Bronchial epithelial cell (primary cell): ENCODE measurements at places on chromosomes 1 and 21. TPM values are rescaled to one million over a fixed set of nuclear protein-coding genes. Genes with fewer than 3 reads are reported as not detected.

The FCRL6 gene
- total RNA-seq: 0.13 TPM in 1 of 2 replicates, not detected in the other

The CREG1 gene
- 62.2 and 78.2 TPM in 2 replicates for total RNA-seq

The KLF17 gene
- not detected in 2 replicates for total RNA-seq

- no peak for DNase-seq
These were observed 314.9 kb downstream of the ZNF326 start for GRCh38 chr1:90309806-90310205.

The NCF2 gene
- total RNA-seq: 96.4 and 202 TPM in 2 replicates

- DNase-seq: no peak
These were observed 58.1 kb downstream of the KIAA0040 start for GRCh38 chr1:175134500-175134899.

GRCh38 chr1:72229893-72230292 is 52.4 kb downstream of the NEGR1 start:
- DNase-seq: peak; percentile 39

DNA sequence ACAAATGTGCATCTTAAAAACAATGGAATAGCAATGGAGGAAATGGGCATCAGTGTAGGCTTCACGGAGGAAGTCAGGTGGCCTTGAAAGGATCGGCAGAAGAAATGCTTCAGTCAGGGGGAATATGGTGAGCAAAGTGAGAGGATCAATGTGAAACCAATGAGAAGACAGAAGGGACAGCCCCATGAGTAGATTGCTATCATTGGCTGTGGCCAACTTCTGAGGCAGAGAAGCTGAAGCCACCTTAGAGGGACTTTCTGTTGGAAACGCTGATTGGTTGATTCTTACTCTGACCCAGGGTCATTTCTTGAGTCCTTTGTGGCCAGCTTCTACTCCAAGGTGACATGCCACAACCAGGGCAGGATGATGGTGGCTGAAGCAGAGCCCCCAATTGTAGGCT is 130.7 kb upstream of the ZNF648 start:
- DNase-seq: no peak

- peak; percentile 95 for DNase-seq
These were observed 68.1 kb downstream of the JAK1 start for GRCh38 chr1:64898107-64898861.

GRCh38 chr1:161013131-161013487 is 7.8 kb downstream of the F11R start:
- DNase-seq: peak; percentile 40

The RPF1 gene
- 31.6 and 41.5 TPM in 2 replicates for total RNA-seq

The MXRA8 gene
- total RNA-seq: 0.51 and 5.0 TPM in 2 replicates

The GMEB1 gene
- 7.6 and 7.9 TPM in 2 replicates for total RNA-seq

The ATP1A4 gene
- not detected in 2 replicates for total RNA-seq

DNA sequence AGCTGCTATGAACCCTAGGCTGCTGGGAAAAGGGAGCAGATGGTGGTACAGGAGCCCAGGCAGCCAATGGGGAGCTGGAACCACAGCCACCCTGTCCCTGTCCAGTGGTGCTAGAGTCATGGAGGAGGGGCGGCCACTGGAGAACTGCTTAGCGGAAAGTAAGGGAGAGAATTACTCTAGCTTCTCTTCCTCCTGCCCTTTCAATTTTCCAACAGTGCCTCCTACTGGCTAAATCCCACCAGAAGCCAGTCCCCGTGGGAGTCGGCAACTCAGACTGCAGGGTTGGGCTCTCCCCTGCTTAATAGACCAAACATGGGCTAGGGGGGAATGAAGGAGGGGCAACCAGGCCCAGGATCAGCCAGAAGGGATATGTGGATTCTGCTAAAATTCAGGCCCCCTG is 154.5 kb downstream of the ACTL8 start:
- DNase-seq: no peak

DNA sequence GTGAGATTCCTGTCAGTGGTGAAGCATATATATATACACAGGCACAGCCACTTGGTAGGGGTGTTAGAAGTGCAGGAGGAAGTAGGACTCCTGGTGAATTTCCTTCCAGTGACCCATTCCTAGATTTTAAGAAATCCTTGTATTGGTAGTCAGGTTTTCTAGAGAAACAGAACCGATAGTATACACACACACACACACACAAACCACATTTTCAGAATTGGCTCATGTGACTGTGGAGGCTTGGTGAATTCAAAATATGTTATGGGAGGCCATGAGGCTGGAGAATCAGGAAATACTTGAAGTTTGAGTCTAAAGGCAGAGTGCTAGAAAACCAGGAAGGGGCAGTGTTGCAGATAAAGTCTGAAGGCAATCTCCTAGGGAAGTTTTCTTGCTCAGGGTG is 114.2 kb downstream of the FCRL5 start:
- DNase-seq: no peak

DNA sequence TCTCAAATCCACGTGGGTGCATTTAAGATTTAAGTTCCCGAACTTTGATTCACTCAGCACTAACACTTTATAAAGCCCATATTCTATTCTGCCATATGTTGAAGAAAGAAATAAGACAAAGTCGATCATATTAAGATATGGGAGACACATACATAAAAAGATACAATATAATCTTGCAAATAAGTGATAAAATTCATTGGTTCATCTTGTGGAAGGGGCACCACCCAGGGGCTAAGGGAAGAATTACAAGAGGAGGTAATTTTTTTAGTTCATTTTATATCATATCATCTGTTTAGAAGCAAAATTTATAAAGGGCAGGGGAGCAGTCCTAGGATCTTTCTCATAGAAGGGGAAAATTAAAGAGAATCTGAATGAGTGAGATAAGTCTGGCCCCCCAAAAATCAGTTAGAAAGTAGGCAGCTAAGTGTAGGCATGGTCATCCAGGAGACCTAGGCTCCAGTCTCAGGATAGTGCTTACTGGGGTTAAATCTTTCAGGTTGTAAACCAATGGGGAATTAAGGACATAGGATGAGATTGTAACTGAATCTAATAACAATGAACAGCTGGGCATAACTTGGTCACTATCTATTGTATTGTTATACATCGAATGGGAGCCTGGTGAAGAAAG is 124.2 kb upstream of the L1TD1 start:
- DNase-seq: no peak
